ENCODE measurements at places on chromosomes 4 and X.

- no peak for DNase-seq
These were observed 10.3 kb downstream of the MPP1 start for GRCh38 chrX:154795016-154795415.

DNA sequence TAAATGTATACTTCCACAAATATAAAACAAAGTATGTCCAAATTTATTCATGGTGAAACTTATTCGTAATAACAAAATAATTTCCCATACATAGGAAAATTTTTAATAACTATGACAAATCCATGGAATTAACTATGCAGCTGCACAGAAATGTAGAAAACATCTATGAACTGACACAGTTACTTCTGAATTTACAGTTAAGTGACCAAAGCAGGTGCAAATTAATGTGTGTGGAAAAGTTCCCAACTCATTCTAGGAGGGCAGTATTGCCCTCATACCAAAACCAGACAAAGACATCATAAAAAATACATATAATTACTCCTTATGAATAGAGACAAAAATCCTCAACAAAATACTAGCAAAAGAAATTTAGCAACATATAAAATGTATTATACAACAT, 12.5 kb downstream of the LDOC1 start:
- no peak for DNase-seq

- DNase-seq = no peak
These were observed 1.1 kb downstream of the LDOC1 start for GRCh38 chrX:141175786-141176185.

DNA sequence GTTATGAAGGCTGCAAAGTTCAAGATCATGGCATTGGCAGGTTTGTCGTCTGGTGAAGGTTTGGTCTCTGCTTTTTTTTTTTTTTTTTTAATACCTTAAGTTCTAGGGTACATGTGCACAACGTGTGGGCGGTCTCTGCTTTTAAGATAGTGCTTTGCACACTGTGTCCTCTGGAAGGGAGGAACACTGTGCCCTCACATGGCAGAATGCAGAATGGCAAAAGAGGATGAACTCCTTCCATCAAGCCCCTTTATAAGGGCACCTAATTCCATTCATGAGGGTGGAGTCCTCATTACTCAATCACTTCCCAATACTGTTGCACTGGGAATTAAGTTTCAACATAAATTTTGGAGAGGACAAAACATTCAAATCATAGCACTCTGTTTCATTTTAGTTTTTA, 101.4 kb downstream of the GLRA2 start:
- DNase-seq = no peak

DNA sequence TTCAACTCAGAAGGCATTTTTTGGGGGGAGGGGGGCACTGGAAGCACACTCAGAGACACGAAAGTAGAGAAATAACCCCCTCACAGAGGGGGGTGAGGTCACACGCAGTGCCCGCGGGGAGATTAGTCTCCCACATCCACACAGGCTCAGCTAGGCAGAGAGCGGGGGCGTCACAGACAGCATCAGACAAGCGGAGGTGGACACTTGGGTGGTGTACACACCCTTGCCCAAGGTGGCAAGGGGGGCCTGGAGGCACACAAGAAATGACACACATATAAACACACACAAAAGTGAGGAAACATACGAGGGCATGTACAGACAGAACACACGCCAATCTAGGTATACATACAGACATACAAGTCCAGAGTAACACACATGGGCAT, 637 bp upstream of the SYN1 start:
- DNase-seq = no peak

DNA sequence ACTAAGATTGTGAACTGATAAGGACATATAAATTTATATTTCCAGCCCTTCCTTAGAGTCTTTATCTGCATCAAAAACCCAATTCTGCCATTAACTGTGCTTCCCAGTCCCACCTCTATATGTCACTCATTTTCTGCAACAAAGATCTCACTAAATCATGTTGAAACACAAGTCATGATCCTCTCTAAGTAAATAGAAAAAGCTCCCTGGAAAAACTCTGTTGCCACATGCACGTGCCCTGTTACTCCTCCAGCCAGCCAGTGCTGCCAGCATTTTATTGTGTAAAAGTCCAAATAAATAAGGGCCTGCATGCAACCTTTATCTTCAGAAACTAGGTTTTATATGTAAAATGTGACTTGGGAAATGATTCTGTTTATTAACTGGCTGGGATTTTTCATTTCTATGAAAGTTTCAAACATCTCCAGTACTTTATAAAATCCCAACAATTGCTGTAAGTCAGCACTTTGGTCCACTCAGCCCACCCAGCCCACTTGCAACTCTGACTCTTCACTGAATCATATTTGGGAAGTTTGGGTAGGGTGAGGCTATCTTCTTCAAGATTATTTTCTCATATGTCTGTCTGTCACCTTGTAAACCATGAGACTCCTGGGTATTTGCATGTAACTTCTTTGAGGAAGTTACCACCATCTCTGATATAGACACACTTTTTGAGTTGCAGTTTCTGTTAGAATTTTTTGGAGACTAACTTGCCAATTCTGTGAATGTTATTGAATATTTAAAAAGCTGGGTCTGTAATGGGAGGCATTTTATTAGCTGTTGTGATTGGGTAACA, 40.0 kb upstream of the SMARCA5 start:
- DNase-seq = no peak

DNA sequence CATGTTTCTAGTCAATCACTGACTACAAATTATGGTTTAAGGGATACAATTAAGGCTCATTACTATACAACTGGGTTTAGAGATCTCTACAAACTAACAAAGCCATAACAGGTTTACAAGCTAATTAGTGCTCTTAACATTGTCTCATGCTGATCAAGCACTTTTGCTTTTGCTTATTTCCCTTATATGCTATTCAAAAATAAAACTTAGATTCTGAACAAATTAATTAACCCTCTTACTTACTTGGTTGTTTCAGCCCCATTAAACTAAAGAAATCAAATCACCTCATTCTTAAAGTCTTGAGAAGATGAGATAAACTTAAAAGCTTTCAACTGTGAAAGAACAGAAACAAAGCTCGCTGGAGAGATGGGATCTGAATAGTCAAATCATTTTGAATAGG, 2024.5 kb upstream of the ADGRL3 start:
- no peak for DNase-seq

DNA sequence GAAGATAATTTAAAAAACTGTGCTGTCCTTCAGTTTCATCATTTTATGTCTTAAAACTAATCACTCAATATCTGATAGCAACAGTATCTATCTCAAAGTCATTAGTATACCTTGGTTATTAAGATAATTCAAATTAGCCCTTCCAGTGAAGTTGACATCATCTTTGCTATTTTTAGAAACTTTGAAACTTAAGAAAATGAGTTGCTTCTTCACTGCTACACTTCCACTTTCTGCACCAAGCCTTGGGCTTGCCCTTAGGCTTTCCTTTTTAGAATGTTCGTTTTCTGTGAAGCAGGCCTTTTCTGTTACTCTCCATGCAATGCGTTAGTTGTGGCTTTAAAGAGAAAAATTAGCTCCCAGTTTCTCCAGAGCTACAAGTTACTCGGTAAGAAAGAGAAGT, 4.4 kb upstream of the VAMP7 start:
- DNase-seq = no peak

- no peak for DNase-seq
These were observed 2.6 kb downstream of the TMEM35A start for GRCh38 chrX:101081231-101081630.

DNA sequence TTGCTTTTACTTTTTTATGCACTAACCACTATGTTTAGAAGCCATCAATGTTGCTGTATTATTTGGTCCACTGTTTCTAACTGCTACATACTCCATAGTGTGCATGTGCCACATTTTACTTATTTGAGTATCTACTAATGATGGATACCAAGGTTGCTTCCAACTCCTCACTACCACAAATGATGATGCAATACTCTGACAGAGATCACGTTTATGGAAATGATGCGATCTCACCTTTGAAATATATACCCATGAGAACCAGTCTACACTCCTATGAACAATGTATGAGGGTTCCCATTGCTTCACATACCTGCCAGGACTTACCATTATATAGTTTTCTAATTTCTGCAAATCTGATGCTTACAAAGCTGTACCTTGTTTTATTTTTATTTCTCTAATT, 44.2 kb downstream of the HUWE1 start:
- DNase-seq = no peak

- no peak for DNase-seq
These were observed 209.9 kb downstream of the IQCM start for GRCh38 chr4:149605601-149606378.

GRCh38 chrX:71181558-71181909, 36.9 kb downstream of the NLGN3 start:
- no peak for DNase-seq

- DNase-seq = no peak
These were observed 72.5 kb downstream of the AFAP1 start for GRCh38 chr4:7867191-7867590.

- no peak for DNase-seq
These were observed 446 bp upstream of the FAM50A start for GRCh38 chrX:154443479-154443910.

DNA sequence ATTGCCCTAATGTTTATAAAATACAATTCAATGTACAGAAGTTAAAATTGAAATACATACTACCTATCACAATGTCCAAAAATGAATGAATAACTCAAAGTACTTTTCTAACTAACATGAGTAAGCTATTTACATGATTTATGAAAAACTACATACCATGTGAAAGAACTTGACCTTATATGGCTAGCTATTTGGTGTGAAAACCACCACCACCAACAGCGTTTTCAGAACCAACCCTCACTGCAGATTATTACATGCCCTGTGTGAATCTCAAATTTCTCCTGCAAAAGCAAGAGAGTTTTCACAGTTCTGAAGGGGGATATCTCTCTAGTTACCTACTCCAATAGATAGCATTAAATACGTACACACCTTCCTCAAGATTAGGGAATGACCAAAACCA, 198.5 kb downstream of the SPATA18 start:
- no peak for DNase-seq

DNA sequence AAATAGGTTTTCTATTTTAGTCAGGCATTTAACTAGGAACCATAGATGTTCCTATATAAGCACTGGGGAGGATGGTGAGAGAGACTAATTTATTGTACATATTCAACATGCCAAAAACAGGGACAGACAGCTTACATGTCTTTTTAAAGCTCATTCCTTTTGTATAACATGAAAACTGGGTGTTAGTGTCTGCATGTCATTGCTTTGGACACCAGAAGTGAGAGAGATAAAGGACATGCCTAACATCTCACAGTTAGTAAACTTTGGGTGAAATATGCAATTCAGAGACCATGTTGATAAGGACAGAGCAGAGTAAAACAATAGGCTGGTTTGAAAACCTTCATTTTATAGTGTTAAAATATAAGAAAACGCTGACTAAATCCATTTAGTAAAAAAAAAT, 860.0 kb upstream of the LCORL start:
- no peak for DNase-seq

- DNase-seq = no peak
These were observed 73.5 kb downstream of the CLCN5 start for GRCh38 chrX:49995795-49996455.

DNA sequence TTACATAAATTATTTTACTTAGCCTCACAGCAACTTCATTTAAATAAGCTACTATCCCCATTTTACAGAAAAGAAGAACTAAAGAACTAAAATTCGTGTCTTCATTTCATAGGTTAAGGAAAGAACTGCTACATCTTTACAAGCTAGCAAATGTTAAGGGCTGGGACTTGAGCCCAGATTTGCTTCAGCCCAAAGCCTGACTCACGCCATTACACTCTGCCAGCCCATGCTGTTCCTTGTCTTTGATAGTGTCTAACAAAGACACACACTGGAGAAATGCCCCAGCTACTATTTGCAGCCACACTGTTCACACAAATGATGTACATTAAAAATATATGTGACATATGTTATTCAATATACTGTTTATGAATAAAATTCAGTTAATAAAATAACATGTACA, 29.0 kb upstream of the ERVMER34-1 start:
- no peak for DNase-seq

DNA sequence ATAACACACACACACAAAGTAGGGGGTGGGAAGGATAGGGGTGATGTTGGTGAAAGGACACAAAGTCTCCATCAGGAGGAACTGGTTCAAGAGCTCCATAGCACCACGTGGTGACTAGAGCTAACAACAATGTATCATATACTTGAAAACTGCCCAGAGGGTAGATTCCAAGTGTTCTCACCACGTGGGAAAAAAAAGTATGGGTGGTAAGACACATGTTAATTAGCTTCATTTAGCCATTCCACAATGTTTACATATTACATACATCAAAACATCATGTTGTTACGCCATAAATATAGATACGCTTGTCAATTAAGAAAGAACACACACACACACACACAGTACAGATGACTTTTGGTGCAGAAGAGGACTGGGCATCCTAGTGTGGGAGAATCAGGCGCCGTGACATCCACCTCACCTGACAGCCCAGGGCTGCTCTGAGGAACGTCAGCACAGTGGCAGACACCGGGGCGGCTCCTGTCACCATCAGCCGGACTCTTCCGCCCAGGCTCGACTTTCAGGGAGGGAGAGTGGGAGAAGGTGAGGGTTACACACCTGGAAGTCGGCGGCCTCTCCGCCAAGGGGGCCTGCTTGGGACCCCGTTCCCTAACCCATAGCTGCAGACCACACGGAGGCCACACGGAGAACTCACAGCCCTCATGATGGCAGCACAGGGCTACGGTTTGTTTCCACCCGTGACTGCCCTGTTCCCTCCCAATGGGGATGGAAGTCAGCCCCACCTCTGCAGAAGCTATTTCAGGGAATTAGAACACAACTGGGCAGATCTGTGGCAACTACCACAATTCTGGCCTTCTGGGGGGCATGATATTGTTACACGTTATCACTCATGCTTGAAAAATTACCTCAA, 31.8 kb upstream of the CENPU start:
- DNase-seq = no peak

GRCh38 chr4:89929425-89930159, 34.9 kb downstream of the MMRN1 start:
- no peak for DNase-seq

DNA sequence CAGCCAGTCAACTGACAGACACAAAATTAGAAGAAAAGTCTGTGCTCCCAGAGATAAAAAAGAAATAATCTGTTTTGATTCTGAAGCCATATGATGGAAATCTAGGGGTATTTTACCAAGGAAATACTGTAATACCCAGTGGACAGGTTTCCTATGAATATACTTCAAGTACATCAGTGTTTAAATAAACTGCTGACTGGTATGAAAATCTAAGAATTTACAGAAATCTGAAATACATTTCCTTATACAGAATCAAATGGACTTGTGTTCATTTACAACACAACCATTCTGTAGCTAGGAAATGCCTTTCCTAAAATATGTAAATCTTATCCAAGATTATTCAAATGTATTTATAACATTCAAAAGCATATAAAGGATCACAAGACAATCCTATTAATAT, 13.4 kb downstream of the YTHDC1 start:
- DNase-seq = no peak

GRCh38 chrX:39772057-39772832, 325.5 kb downstream of the BCOR start:
- DNase-seq = no peak

DNA sequence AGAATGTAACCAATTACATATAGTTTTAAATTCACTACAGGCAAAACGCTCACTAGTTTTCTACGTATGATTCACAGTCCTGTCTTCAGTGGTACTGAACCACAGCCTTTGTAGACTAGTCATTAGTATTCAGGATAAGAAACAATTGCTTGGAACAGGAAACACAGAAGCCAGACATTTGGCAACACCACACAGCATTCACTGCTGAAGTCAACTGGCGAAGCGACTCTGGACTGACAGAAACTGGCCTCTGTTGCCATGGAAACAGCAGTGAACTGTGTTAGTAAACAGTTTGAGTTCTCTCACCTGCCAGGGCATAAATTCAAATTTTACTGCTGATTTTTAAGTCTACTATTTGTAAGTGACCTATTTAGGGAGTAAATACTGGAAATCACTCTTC, 57.6 kb downstream of the MAPK10 start:
- peak; percentile 93 for DNase-seq
